ENCODE measurements at places on chromosomes 5 and 9.
A peak's percentile ranks its signal among the peaks of the same experiment; 100 is the strongest.

DNA sequence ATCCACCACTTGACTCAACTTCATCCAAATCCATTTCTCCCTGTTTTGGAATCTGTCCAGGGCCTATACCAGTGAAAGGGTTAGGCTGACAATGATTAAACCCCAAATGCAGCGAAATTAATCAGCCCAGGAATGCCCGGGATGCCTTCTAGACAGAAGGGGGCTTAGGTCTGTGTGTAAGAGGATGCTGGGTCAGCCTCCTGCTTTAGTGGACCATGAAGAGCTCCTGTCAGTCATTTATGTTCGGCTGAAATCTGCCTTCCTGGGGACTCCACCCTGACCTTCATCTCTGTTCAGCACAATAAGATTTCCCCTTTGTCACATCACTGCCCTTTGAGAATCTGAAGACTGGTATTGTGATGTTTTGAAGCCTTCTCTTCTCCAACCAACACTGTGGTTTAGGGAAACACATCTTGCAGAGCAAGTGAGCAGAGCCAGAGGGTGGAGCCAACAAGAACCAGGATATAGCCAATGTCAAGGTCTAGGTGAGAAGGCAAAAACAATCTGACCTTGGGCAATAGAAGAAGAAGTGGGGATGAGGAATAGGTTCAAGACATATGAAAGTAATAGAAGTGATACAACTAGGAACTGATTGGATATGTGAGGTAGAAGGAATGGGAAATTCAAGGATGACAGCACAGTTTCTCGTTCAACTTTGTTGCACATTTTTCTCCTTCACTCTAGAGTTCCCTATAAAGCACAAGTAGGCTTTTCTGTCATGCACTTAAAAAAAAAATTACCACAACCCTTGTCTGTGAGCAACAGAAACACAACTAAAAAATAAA is 234.4 kb downstream of the ARHGAP26 start:
- peaks cover 10% of the 10 kb centered on the region for H3K4me1 ChIP-seq
- no peaks in the 10 kb centered on the region for H3K36me3 ChIP-seq
- H3K4me3 ChIP-seq, result no peak overlapping the region

DNA sequence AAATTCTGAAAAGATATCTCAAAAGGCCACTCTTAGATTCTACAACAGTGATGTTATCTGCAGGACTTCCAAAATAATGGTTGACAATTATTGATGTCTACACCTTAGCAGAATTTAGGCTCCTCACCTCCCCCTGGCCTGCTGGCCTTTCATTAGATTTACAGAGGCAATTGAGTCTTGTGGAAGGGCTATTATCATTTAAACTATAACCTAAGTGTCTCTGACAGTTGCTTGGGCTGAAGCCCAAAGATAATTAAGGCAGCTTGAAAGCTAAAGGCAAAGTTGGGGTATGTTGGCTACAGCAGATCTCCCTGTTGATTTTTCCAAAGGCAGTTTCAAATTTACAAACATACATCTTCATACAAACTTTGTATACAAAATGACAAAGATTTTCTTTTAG is 912.3 kb downstream of the TAF11L14 start:
- H3K4me3 ChIP-seq, result no peak overlapping the region
- H3K27ac ChIP-seq, result no peak overlapping the region
- no peaks in the 10 kb centered on the region for H3K4me1 ChIP-seq
- DNase-seq, result no peak
- no peaks in the 10 kb centered on the region for H3K36me3 ChIP-seq

DNA sequence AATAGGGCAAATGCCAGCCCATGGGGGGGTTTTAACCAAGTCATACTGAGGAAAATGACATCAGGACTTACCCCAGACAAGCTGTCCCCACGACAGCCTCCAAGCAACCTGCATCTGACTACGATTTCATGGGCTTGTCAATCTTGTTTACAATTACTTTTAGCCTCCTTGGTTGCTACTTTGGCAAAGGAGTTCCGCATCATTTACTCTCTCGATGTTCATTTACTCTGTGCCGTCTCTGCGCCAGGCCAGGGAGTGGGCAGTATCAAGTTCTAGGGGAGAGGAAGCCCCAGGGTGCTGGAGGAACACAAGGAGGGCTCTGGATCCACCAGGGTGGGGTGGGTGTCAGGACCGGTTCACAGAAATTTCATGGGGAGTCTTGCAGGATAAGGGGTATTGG is 23.9 kb downstream of the PTPN3 start:
- H3K27ac ChIP-seq, result no peak overlapping the region
- H3K4me3 ChIP-seq, result no peak overlapping the region
- H3K4me1 ChIP-seq, result peaks cover 64% of the 10 kb centered on the region
- DNase-seq, result no peak

- H3K4me1 ChIP-seq, result peaks cover 21% of the 10 kb centered on the region
- no peaks in the 10 kb centered on the region for H3K36me3 ChIP-seq
- H3K4me3 ChIP-seq, result peak overlapping the region; percentile 57
- no peaks in the 10 kb centered on the region for H3K27me3 ChIP-seq
- no peak for DNase-seq
Observed at GRCh38 chr5:154714266-154714986, 40.8 kb upstream of the LARP1 start.

DNA sequence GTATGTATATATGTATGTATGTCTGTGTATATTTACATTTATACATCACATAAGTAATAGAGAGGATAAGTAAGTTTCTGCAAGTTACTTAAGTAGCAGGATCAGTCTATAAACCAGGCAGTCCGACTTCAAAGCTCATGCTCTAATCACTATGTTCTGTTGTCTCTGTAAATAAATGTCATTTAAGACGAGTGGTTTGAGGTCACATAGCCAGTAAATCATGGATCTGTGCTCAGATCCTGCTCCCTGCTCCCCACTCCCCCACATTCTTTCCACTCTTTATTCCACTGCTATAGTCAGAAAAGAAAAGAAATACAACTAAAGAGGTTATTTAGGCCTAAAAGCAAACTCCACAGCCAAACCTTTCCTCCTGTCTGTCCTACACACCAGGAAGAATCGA is 90.4 kb downstream of the SERINC5 start:
- no peak overlapping the region for H3K4me3 ChIP-seq
- no peaks in the 10 kb centered on the region for H3K4me1 ChIP-seq
- no peak for DNase-seq
- H3K27me3 ChIP-seq, result no peaks in the 10 kb centered on the region

- no peak overlapping the region for H3K4me3 ChIP-seq
- DNase-seq, result no peak
- H3K27ac ChIP-seq, result no peak overlapping the region
- H3K36me3 ChIP-seq, result peaks cover 19% of the 10 kb centered on the region
- H3K4me1 ChIP-seq, result no peaks in the 10 kb centered on the region
Observed at GRCh38 chr5:55700745-55701144, 11.4 kb downstream of the SLC38A9 start.

- no peaks in the 10 kb centered on the region for H3K4me1 ChIP-seq
- H3K4me3 ChIP-seq, result no peak overlapping the region
- DNase-seq, result no peak
- H3K27me3 ChIP-seq, result no peaks in the 10 kb centered on the region
- no peaks in the 10 kb centered on the region for H3K36me3 ChIP-seq
- peak overlapping the region; percentile 29 for H3K27ac ChIP-seq
Observed at GRCh38 chr5:10789726-10790125, 28.7 kb upstream of the DAP start.

- H3K4me1 ChIP-seq, result peaks cover 22% of the 10 kb centered on the region
- H3K36me3 ChIP-seq, result no peaks in the 10 kb centered on the region
- peak overlapping the region; percentile 22 for H3K4me3 ChIP-seq
- DNase-seq, result no peak
- no peak overlapping the region for H3K27ac ChIP-seq
Observed at GRCh38 chr9:126704892-126705766, 91.4 kb downstream of the LMX1B start.

GRCh38 chr9:72476100-72476499 is 45.3 kb upstream of the TMC1 start:
- no peak overlapping the region for H3K27ac ChIP-seq
- peaks cover 15% of the 10 kb centered on the region for H3K4me1 ChIP-seq
- no peaks in the 10 kb centered on the region for H3K36me3 ChIP-seq
- no peak overlapping the region for H3K4me3 ChIP-seq

GRCh38 chr9:110951805-110952539 is 86.3 kb downstream of the LPAR1 start:
- no peaks in the 10 kb centered on the region for H3K36me3 ChIP-seq
- H3K27ac ChIP-seq, result no peak overlapping the region
- H3K4me1 ChIP-seq, result peaks cover 18% of the 10 kb centered on the region
- no peaks in the 10 kb centered on the region for H3K27me3 ChIP-seq
- DNase-seq, result no peak

GRCh38 chr5:72355706-72356299 is 35.6 kb downstream of the PTCD2 start:
- no peak for DNase-seq
- no peak overlapping the region for H3K4me3 ChIP-seq
- no peaks in the 10 kb centered on the region for H3K4me1 ChIP-seq
- H3K36me3 ChIP-seq, result peaks cover 3% of the 10 kb centered on the region
- no peak overlapping the region for H3K27ac ChIP-seq

GRCh38 chr9:120942186-120943001 is 15.8 kb upstream of the TRAF1 start:
- DNase-seq, result no peak

DNA sequence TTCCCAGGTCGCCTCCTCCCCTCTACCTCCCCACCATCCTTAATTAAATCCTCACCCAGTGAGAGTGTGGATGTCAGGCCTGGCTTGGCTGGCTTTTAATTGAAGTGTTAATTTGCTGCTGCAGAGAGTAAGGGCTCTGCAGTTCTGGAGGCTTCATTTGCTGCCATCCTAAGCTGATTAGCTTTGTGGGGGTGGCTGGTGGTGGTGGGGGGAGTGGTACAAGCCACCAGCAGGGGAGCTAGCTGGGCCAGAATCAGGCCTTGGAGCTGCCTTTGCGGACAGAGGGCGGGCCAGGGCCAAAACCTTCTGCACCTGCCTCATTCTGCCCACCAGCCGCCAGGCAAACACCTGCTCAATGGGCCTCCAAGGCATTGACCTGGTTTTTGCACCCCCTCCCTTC is 26.8 kb upstream of the TIFAB start:
- no peak overlapping the region for H3K4me3 ChIP-seq
- no peak for DNase-seq
- no peaks in the 10 kb centered on the region for H3K36me3 ChIP-seq
- no peak overlapping the region for H3K27ac ChIP-seq

DNA sequence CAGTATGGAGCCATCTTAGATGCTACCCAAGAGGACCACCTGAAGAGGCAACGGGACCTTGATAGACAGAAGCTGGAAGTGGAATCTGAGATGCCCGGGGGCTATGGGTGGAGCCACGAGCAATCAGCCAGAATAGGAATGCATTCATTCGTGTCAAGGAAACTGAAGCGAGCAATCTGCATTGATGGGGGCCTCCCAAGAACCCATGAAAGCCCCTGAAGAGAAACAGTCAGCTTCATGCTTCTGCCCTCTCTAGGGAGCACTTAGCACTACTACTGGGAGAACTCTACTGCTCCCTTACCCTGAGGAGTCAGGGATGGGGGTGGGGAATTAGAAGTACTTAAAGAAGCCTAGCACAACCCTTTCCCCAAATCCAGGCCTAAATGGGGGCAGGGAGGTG is 51.9 kb upstream of the TCERG1 start:
- H3K27me3 ChIP-seq, result peaks cover 23% of the 10 kb centered on the region
- no peak overlapping the region for H3K27ac ChIP-seq
- no peak overlapping the region for H3K4me3 ChIP-seq
- DNase-seq, result no peak

GRCh38 chr9:129731477-129732085 is 21.3 kb downstream of the PTGES start:
- DNase-seq, result no peak
- H3K27me3 ChIP-seq, result no peaks in the 10 kb centered on the region
- peaks cover 3% of the 10 kb centered on the region for H3K4me1 ChIP-seq

DNA sequence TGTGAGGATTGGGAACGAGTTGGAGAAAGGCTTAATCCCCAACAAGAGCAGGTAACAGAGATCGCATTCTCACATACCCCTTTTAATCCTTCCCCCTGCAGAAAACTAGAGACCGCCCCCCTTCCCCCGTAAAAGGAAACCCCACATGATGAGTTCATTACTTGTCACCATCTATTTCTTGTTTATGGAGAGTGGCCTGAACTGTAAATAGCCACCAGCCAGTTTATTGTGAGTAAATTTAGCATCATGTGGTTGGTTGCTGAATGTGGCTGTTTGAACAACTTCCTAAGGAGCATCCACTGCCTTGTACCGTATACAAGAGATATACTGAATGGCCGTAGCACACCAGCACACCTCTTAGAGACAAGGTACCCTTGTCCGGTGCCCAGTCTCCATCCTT is 62.1 kb downstream of the TJP2 start:
- no peak overlapping the region for H3K27ac ChIP-seq
- no peak overlapping the region for H3K4me3 ChIP-seq
- H3K4me1 ChIP-seq, result no peaks in the 10 kb centered on the region
- H3K36me3 ChIP-seq, result peaks cover 100% of the 10 kb centered on the region
- no peak for DNase-seq

GRCh38 chr5:179268966-179269693 is 76.1 kb downstream of the ADAMTS2 start:
- no peaks in the 10 kb centered on the region for H3K27me3 ChIP-seq
- peak overlapping the region; percentile 75 for H3K27ac ChIP-seq
- no peak overlapping the region for H3K4me3 ChIP-seq

- DNase-seq, result no peak
- no peaks in the 10 kb centered on the region for H3K27me3 ChIP-seq
- no peaks in the 10 kb centered on the region for H3K4me1 ChIP-seq
- H3K4me3 ChIP-seq, result no peak overlapping the region
- no peaks in the 10 kb centered on the region for H3K36me3 ChIP-seq
Observed at GRCh38 chr5:56055287-56055686, 60.5 kb upstream of the IL6ST start.

DNA sequence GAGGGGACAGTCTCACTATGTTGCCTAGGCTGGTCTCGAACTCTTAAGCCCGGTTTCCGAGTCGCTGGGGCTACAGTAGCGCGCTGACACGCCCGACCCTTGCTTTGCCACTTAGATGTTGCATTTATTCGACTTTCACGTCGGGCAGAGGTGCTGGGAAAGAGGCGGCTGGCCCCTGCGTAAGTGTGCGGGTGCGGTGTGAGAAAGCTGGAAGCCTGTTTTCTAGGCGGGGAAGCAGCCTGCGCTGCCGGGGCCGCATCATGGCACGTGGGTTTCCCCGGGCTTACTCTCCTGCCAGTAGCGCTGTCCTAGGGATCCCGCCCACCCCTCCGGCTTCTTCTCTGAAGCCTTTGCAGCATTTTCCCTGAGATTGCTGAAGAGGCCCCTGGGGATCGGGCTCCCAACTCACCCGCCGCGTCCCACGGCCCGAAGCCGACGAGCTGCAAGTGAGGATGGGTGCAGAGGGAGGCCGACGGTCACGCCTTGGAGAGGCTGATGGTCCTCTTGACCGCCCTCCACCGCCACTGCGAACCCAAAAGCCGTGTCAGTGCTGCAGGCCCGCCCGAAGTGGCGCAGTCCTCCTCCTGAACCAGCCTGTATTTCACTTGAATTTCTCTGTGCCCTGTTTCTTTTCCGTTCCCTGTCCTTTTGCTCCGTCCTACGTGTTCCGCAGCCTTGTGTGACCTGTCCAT is 5.8 kb upstream of the TRIM41 start:
- H3K27me3 ChIP-seq, result no peaks in the 10 kb centered on the region
- H3K4me1 ChIP-seq, result peaks cover 17% of the 10 kb centered on the region
- peak overlapping the region; percentile 82 for H3K27ac ChIP-seq
- no peak for DNase-seq

- H3K4me3 ChIP-seq, result no peak overlapping the region
- no peak for DNase-seq
- H3K4me1 ChIP-seq, result no peaks in the 10 kb centered on the region
- H3K27ac ChIP-seq, result no peak overlapping the region
- H3K36me3 ChIP-seq, result no peaks in the 10 kb centered on the region
Observed at GRCh38 chr5:92353107-92354030, 970.3 kb upstream of the ARRDC3 start.

All from esophagus squamous epithelium (tissue), 5 donors.